Mesenteric fat pad (tissue), 1 donor: ENCODE measurements at places on chromosomes 1 and 21. TPM values are rescaled to one million over a fixed set of nuclear protein-coding genes. Genes with fewer than 3 reads are reported as not detected.

DNA sequence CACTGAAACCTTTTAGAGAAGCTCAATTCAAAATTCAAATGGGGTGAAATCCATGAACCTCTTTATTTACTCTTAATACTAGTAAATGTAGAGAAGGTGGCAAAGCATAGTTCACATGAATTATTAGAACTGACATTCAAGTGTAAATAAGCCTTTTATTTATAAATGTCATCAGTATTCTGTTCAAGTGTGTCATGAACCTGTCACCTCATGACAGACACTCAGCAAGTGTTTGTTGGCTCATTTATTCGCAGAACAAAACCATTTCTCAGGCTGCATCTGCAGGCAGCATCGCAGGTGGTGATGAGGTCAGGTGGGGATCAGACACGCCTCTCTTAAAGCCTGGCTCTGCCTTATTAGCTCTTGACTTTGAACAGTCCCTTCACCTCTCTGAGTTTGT lies 116.6 kb downstream of the SETD4 start:
- DNase-seq, result no peak

GRCh38 chr1:41626616-41627375 lies 142.3 kb upstream of the EDN2 start:
- peak; percentile 79 for DNase-seq

Gene RIPPLY3
- total RNA-seq, result not detected

Gene TDRD10
- 7.2 TPM for total RNA-seq

Gene E2F2
- total RNA-seq, result 0.29 TPM
